ENCODE measurements at places on chromosomes 12 and 14. TPM values are rescaled to one million over a fixed set of nuclear protein-coding genes. Genes with fewer than 3 reads are reported as not detected.
A peak's percentile ranks its signal among the peaks of the same experiment; 100 is the strongest.

The LRTM2 gene
- not detected for total RNA-seq

The ANO2 gene
- total RNA-seq: not detected

The PPM1H gene
- total RNA-seq: 12.0 TPM

The GOLGA3 gene
- total RNA-seq: 130 TPM

The OTOGL gene
- total RNA-seq: 3.1 TPM

DNA sequence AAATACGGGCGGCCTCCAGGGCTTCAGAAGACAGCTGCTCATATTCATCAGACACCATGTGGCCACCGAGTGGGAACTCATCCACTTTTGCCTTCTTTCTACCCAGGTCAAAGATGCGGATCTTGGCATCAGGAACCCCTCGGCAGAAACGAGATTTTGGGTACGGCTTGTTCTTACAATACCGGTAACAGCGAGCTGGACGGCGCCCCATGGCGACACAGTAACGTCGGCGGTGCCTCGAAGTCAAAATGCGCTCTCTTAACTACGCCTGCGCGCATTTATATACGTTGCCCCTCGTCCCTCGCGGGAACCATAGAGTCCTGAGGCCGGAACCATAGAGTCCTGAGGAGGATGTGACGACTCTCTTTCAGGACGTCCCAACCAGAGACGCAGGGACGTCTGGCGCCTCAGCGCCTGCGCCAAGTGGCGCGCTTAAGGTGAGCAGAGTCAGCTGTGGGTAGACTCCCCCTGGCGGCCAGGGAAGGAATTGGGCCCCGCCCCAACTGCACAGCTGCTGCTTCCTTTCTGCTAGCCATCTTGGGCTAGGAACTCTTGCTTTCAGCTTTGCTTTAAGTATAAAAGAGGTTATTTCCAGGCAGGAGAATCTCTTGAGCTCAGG lies at the start of gene RPL10L:
Gene RPL10L (minus strand): TSS at position 256 of the 619 bp plus-strand sequence. CDS start 45 bp downstream, at position 211.
- H3K27ac ChIP-seq: no peak within 1 kb of the TSS
- no peaks in the 10 kb centered on the region for H3K36me3 ChIP-seq
- H3K4me3 ChIP-seq: no peak within 1 kb of the TSS
- no peak for DNase-seq
- no peaks in the 10 kb centered on the region for H3K4me1 ChIP-seq
- H3K27me3 ChIP-seq: 0 out of 2 replicates have a peak, but pooled peaks cover 4% of the 10 kb centered on the region

DNA sequence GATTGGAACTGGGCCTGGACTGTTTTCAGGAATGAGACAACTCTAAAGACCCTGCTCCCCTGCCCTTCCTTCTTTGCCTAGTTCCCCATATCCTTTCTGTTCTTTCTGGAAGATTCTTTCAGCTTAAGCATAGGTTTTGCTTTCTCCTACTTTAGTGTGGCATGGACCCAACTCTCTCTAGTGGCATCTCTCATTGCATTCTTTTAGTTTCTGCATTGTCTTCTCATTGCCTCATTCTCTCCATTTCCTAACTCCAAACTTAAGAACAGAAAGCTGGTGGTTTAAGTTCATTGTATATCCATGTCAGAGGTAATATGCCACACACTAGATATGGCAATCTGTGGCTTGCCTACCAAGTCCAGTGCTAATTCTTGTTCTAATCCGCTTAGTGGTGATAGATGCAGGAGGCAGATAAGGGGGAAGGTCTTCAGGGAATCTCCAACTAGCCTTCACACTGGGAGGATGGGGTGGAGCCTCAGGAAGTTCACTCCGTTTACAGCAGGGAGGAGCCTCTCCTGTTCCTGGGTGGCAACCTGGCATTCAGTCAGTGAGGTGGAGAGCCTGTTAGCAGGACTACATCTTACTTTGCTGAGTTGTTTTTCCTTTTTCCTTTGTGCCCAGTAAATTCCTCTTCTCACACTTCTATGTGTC lies 165.1 kb upstream of the LMNTD1 start:
- H3K4me3 ChIP-seq: no peak overlapping the region
- no peak overlapping the region for H3K27ac ChIP-seq
- no peaks in the 10 kb centered on the region for H3K36me3 ChIP-seq
- H3K4me1 ChIP-seq: no peaks in the 10 kb centered on the region

GRCh38 chr12:108734200-108734906 lies 3.0 kb upstream of the CORO1C start:
- peak; percentile 99 for DNase-seq
- peak overlapping the region; percentile 91 for H3K27ac ChIP-seq
- 0 out of 2 replicates have a peak overlapping the region, but pooled peaks have one; percentile 1 for H3K4me3 ChIP-seq
- H3K4me1 ChIP-seq: peaks cover 27% of the 10 kb centered on the region
- no peaks in the 10 kb centered on the region for H3K27me3 ChIP-seq

DNA sequence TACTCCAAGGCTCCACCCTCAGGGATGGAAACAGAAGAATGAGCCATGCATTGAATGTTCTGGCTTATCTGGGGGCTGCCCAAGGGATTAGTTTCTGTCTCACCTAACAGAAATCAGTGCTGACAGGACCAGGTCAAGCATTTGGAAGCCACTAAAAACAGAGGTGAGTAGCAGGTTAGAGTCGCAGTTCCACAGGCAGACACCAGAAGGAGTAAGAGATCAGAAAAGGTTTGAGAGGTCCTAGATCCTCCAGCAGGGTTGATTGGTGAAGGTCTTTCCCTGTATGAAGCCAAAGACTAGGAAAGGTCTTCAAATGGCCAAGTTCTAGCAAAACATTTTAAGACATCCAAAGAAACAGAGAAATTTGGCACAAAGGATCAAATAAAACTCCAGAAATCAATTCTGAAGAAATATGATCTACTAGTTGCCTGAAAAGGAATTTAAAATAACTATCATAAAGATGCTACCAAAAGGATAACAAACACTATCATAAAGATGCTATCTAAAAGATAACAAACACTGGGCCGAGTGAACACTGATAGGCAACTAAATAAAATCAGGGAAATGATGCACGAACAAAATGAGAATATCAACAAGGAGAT lies 19.5 kb upstream of the TTC9 start:
- H3K4me1 ChIP-seq: peaks cover 5% of the 10 kb centered on the region
- H3K4me3 ChIP-seq: no peak overlapping the region
- DNase-seq: peak; percentile 82

DNA sequence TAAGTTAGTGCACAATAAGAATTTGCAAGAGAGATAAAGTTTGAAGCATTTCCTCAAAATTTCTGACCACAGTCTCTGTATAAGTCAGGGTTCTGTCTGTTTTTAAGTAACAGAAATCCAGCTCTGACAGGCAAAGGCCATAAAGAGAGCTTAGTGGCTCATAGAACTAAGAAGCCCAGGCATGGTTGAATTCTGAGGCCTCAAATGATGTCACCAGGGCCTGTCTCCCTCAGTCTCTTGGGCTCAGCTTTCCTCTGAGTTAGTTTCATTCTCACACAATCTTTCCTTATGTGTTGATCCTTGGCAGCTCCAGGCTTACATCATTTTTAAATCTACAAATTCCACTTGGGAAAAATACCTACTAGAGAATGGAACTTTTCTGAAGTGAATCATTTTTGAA lies 173.4 kb upstream of the ATP2B1 start:
- no peak overlapping the region for H3K4me3 ChIP-seq
- no peak overlapping the region for H3K27ac ChIP-seq
- H3K4me1 ChIP-seq: no peaks in the 10 kb centered on the region
- no peak for DNase-seq

GRCh38 chr14:71680736-71681387 lies 251.4 kb upstream of the RGS6 start:
- DNase-seq: no peak
- H3K27ac ChIP-seq: no peak overlapping the region

- no peak for DNase-seq
- no peak overlapping the region for H3K4me3 ChIP-seq
- H3K4me1 ChIP-seq: no peaks in the 10 kb centered on the region
- H3K36me3 ChIP-seq: no peaks in the 10 kb centered on the region
- no peak overlapping the region for H3K27ac ChIP-seq
Measured at GRCh38 chr12:2477009-2477766, 317.6 kb upstream of the FKBP4 start.

DNA sequence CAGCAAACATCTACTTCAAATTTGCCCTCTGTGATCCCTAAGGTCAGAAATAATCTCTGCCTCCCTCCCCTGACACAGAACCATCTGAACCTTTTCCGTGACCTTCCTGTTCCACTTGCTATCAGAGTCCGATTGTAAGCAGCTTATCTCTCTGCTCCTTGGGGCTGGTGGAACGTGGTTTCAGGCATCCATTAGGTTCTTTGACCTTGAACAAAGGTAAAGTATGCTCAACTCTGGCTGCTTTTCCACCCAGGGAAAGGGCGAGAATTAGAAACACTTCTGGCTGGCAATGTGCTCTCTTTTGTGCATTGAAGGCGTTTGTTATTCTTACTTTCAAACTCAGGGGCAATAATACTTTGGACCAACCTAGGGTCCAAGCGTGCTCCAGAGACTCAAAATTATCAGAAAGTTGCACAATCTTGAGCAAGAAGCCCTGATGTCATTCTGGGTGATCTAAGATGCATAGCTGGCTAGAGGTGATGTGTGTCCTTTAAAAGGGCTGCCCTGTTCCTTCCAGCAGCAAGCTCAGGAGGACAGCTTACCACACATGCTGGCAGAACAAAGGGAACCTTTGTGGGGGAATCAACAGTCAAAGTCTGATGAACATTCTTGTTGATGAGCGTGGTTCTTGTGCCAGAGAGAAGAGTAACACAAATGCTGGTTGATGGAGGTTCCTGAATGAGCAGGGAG lies 29.8 kb downstream of the ADGRD1 start:
- H3K4me1 ChIP-seq: no peaks in the 10 kb centered on the region
- no peak for DNase-seq
- H3K27me3 ChIP-seq: peaks cover 93% of the 10 kb centered on the region
- no peak overlapping the region for H3K27ac ChIP-seq

GRCh38 chr12:103903993-103904392 lies 26.2 kb upstream of the HSP90B1 start:
- H3K27me3 ChIP-seq: no peaks in the 10 kb centered on the region
- H3K36me3 ChIP-seq: no peaks in the 10 kb centered on the region
- DNase-seq: no peak
- H3K4me1 ChIP-seq: no peaks in the 10 kb centered on the region
- H3K4me3 ChIP-seq: no peak overlapping the region

DNA sequence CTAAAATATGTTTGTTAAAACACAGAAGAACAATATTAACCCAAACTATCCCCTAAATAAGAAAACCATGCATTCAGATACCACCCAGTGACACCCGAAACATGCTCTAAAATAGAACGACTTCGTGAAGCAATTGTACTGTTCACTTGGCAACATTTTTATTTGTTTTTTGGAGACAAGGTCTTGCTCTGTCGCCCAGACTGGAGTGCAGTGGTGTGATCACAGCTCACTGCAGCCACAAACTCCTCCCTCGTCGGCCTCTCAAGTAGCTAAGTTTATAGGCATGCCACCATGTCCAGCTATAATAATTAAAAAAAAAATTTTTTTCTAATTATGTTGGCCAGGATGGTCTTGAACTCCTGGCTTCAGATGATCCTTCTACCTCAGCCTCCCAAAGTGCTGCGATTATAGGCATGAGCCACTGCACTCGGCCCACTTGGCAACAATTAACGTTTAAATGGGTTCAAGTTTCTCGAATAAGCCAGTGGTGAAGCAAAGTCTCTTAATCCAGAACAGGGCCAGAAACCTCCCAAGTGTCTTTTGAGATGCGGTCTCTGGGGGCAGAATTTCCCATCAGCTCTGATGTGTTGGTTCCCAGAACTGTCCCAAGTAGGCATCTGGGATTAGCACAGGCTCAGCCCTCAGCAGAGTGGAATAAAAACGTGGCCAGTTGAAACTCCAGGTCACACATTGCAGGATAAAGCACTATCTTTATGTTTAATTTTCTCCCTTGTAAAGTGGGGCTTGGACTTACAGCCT lies 74.5 kb downstream of the TMCC3 start:
- no peak overlapping the region for H3K4me3 ChIP-seq
- H3K4me1 ChIP-seq: peaks cover 13% of the 10 kb centered on the region
- H3K27me3 ChIP-seq: no peaks in the 10 kb centered on the region

- H3K4me3 ChIP-seq: peak overlapping the region; percentile 94
- H3K27me3 ChIP-seq: no peaks in the 10 kb centered on the region
- peaks cover 32% of the 10 kb centered on the region for H3K4me1 ChIP-seq
- H3K27ac ChIP-seq: peak overlapping the region; percentile 93
- H3K36me3 ChIP-seq: no peaks in the 10 kb centered on the region
Measured at GRCh38 chr12:45216983-45217485, 1.1 kb downstream of the ANO6 start.

- no peak overlapping the region for H3K4me3 ChIP-seq
- DNase-seq: no peak
- no peak overlapping the region for H3K27ac ChIP-seq
- H3K36me3 ChIP-seq: no peaks in the 10 kb centered on the region
- H3K27me3 ChIP-seq: no peaks in the 10 kb centered on the region
Measured at GRCh38 chr12:115230606-115231005, 546.6 kb upstream of the TBX3 start.

- no peaks in the 10 kb centered on the region for H3K4me1 ChIP-seq
- H3K27ac ChIP-seq: no peak overlapping the region
- DNase-seq: peak; percentile 16
- H3K4me3 ChIP-seq: no peak overlapping the region
- H3K27me3 ChIP-seq: no peaks in the 10 kb centered on the region
Measured at GRCh38 chr12:89326239-89327040, 25.9 kb downstream of the DUSP6 start.

DNA sequence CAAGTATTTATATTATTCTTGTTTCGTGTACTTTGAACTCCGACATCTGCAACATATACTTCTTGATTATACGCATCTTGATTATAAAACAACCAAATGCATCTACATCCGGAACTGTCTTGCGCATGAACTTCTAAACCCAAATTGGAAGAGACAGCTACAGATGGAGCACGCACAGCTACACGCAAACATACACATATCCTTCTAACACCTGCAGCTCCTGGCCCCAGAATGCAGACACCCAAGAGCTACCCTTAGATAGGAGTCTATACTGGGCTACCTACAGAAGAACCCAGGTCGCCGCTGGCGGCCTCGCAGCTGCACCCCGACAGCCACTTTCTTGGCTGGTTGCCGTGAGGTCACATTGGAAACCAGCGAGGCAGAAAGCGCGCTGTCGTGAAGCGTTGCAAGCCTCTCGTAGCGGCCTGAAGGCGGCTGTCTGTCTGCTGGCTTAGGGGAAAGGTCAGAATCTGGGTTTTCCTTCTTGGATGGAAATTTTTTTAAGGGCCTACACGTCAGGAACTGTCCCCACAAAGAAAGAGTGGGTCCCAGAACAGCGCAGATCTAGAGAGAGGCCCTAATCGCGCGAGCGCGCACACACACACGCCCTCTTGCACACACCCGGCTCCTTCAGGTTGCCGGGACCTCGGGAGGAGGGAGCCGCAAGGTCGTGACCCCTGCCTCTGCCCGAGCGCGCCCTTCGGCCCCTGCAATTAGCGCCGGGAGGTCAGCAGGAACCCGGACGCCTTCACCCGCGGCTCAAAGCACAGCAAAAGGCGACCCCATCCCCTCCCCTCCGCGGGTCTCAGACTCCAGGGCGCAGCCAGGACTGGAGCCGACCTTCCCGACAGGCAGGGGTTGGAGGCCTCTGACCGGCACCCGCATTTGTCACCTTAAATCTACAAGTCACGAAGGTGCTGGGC lies 17.0 kb downstream of the TBX3 start:
- H3K27me3 ChIP-seq: no peaks in the 10 kb centered on the region
- H3K4me1 ChIP-seq: peaks cover 75% of the 10 kb centered on the region
- DNase-seq: peak; percentile 34
- H3K36me3 ChIP-seq: no peaks in the 10 kb centered on the region

GRCh38 chr14:75204116-75204515 lies 27.7 kb upstream of the TMED10 start:
- H3K27me3 ChIP-seq: no peaks in the 10 kb centered on the region
- no peak overlapping the region for H3K4me3 ChIP-seq
- peaks cover 12% of the 10 kb centered on the region for H3K4me1 ChIP-seq
- H3K27ac ChIP-seq: no peak overlapping the region

All from PC-3 (cell line).